Astrocyte of the cerebellum (primary cell): ENCODE measurements at places on chromosomes 6 and 20.

- DNase-seq: no peak
Observed at GRCh38 chr20:59721386-59721785, 117.0 kb downstream of the PHACTR3 start.

- no peak for DNase-seq
Observed at GRCh38 chr6:11492464-11493290, 44.9 kb upstream of the TMEM170B start.

GRCh38 chr6:6646859-6647258 is 58.3 kb downstream of the LY86 start:
- no peak for DNase-seq

DNA sequence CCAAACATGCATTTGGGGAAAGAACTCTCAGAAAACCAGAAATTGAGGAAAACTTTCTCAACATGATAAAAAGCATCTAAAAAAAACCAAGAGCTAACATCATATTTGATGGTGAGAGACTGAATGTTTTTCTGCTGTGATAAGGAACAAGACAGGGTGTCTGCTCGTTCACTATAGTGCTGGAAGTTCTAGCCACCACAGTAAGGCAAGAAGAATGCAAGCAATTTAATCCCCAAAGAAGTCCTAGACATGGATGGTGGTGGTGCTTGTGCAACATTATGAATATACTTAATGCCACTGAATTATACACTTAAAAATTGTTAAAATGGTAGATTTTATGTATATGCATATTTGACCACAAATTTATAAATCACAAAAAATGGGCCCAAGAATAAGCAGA is 53.4 kb downstream of the LYRM2 start:
- DNase-seq: no peak

DNA sequence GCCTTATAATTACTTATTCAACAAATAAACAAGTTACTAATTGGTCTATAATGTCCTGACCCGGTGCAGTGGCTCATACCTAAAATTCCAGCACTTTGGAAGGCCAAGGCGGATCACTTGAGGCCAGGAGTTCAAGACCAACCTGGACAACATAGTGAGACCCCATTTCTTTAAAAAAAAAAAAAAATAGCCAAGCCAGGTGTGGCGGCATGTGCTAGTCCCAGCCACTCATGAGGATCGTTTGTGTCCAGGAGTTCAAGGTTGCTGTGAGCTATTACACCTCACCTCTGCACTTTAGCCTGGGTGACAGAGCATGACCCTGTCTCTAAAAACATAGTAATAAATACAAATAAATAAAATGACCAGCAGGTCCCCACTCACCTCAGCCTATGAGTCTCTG is 9.8 kb upstream of the UBE2V1 start:
- no peak for DNase-seq

DNA sequence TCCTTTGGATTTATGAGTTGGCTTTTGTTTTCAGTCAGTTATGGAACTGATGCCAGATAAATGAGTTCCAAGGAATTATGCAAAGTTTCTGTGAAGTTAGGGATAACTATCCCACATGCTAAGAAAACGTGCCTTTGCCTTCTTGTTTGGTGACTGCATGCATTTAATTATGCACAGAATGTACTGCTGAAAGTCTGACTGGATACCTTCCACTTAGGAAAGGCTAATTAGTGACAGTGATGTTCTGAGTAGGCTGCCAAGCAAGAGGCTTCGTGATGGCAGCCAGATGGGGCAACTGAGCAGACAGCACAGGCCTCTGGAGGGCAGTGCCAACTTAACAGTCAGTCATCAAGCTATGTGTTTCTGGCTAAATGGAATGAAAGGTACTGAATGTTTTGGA is 289.9 kb downstream of the CD109 start:
- no peak for DNase-seq

GRCh38 chr6:3427687-3428085 is 29.2 kb downstream of the SLC22A23 start:
- no peak for DNase-seq

GRCh38 chr20:347317-347639 is 367 bp downstream of the NRSN2 start:
- no peak for DNase-seq

- no peak for DNase-seq
Observed at GRCh38 chr6:83708546-83708969, 343 bp downstream of the SNAP91 start.

GRCh38 chr6:130675072-130675471 is 152.1 kb upstream of the SMLR1 start:
- DNase-seq: no peak

GRCh38 chr20:40848526-40848925 is 159.5 kb upstream of the MAFB start:
- DNase-seq: no peak
